ENCODE measurements at places on chromosomes 7 and 10. TPM values are rescaled to one million over a fixed set of nuclear protein-coding genes. Genes with fewer than 3 reads are reported as not detected.

FIS1 gene
- total RNA-seq, result 141 TPM

ZNF853 gene
- total RNA-seq, result 6.5 TPM

ANKRD22 gene
- not detected for total RNA-seq

GRCh38 chr10:114284346-114285071 lies 45.5 kb downstream of the VWA2 start:
- DNase-seq, result no peak

GRCh38 chr10:98316661-98317060 lies 48.7 kb upstream of the LOXL4 start:
- no peak for DNase-seq

DNA sequence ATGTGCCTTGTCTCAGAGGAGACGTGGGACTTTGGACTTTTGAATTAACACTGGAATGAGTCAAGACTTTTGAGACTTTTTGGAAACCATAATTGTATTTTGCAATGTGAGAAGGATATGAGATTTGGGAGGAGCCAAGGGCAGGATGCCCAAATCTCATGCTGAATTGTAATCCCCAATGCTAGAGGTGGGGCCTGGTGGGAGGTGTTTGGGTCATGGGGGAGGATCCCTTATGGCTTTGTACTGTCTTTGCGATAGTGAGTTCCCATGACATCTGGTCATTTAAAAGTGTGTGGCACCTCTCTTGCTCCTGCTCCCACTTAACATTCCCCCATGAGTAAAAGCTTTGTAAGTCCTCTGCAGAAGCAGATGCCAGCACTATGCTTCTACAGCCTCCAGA lies 39.2 kb downstream of the DNAJC9 start:
- no peak for DNase-seq

DNA sequence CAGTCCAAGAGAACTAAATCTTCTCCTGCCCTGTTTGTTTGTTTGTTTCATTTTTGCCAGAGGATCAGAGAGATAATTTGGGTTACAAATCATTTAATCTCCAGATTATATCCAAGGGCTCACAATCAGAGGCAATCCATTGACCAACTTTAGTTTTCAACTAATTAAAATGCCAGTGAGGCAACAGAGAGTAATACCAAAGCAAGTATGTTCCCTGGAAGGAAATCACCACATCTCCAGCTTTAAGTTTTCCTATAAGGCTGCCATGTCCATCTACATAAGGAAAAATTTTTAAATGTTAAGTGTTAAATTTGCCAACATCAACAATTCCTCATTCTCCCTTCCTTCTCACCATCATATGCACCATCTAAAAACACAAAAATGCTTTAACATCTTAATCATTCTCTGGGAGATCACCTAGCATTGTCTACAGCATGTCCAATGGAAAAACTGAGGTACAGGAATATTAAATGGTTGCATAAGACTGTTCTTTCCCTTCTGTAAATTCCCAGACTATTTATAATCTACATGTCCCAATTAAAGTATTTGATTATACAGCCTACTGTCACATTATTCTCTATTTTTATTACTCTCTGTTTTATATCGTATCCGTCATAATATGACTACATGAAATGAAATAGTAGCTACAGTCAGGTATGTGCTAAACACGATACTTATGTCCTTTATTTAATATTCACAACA lies 14.1 kb downstream of the USP54 start:
- no peak for DNase-seq

DNA sequence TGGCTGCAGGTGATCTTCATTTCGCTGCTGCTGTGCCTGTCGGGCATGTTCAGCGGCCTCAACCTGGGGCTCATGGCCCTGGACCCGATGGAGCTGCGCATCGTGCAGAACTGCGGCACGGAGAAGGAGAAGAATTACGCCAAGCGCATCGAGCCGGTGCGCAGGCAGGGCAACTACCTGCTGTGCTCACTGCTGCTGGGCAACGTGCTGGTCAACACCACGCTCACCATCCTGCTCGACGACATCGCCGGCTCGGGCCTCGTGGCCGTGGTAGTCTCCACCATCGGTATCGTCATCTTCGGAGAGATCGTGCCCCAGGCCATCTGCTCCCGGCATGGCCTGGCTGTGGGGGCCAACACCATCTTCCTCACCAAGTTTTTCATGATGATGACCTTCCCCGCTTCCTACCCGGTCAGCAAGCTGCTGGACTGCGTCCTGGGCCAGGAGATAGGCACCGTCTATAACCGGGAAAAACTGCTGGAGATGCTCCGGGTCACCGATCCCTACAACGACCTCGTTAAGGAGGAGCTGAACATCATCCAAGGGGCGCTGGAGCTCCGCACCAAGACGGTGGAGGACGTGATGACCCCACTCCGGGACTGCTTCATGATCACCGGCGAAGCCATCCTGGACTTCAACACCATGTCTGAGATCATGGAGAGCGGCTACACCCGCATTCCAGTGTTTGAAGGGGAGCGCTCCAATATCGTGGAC lies 1.3 kb downstream of the CNNM2 start:
- peak; percentile 55 for DNase-seq

- no peak for DNase-seq
Measured at GRCh38 chr10:131230641-131231322, 80.7 kb downstream of the TCERG1L start.

GRCh38 chr7:135856356-135857144 lies 107.9 kb upstream of the FAM180A start:
- DNase-seq, result no peak

Data from H7 (cell line).